Upper lobe of right lung (tissue), 1 donor: ENCODE measurements at places on chromosomes 2 and 18. TPM values are rescaled to one million over a fixed set of nuclear protein-coding genes. Genes with fewer than 3 reads are reported as not detected.

Gene VIT
- 0.32 TPM for total RNA-seq

Gene CCDC102B
- total RNA-seq = 43.7 TPM

Gene IL1F10
- not detected for total RNA-seq

Gene CYP26B1
- total RNA-seq = 3.8 TPM

Gene TMEM200C
- total RNA-seq = 0.41 TPM

Gene FMNL2
- 69.5 TPM for total RNA-seq

Gene OTOS
- not detected for total RNA-seq

Gene ATP5MC3
- total RNA-seq = 113 TPM

Gene PJVK
- 2.3 TPM for total RNA-seq

Gene SPEG
- 5.6 TPM for total RNA-seq

Gene GKN2
- total RNA-seq = 77.2 TPM

Gene ADAM17
- total RNA-seq = 57.7 TPM

Gene SNORC
- total RNA-seq = 0.96 TPM

Gene BOLL
- total RNA-seq = not detected

Gene SLC30A3
- total RNA-seq = 0.58 TPM

Gene EEF1B2
- 389 TPM for total RNA-seq

Gene METAP1D
- 4.1 TPM for total RNA-seq

Gene IL1R2
- 17.0 TPM for total RNA-seq

Gene HOXD4
- total RNA-seq = 0.84 TPM

Gene FTCDNL1
- 2.1 TPM for total RNA-seq

Gene FABP1
- total RNA-seq = not detected

Gene IL36G
- not detected for total RNA-seq

Gene GPR155
- total RNA-seq = 6.3 TPM

Gene CYRIA
- 24.2 TPM for total RNA-seq
